Breast epithelium (tissue), 4 donors: ENCODE measurements at places on chromosomes 1 and 21. TPM values are rescaled to one million over a fixed set of nuclear protein-coding genes. Genes with fewer than 3 reads are reported as not detected.

IER5 gene
- 19.7 TPM for total RNA-seq

CGN gene
- total RNA-seq = 0.16 TPM

GRCh38 chr21:32519945-32520874 lies 65.1 kb downstream of the TCP10L start:
- DNase-seq = no peak

PROK1 gene
- 42.9 TPM for total RNA-seq
